Vagina (tissue), 2 donors: ENCODE measurements at places on chromosomes 12 and 14. TPM values are rescaled to one million over a fixed set of nuclear protein-coding genes. Genes with fewer than 3 reads are reported as not detected.

DNA sequence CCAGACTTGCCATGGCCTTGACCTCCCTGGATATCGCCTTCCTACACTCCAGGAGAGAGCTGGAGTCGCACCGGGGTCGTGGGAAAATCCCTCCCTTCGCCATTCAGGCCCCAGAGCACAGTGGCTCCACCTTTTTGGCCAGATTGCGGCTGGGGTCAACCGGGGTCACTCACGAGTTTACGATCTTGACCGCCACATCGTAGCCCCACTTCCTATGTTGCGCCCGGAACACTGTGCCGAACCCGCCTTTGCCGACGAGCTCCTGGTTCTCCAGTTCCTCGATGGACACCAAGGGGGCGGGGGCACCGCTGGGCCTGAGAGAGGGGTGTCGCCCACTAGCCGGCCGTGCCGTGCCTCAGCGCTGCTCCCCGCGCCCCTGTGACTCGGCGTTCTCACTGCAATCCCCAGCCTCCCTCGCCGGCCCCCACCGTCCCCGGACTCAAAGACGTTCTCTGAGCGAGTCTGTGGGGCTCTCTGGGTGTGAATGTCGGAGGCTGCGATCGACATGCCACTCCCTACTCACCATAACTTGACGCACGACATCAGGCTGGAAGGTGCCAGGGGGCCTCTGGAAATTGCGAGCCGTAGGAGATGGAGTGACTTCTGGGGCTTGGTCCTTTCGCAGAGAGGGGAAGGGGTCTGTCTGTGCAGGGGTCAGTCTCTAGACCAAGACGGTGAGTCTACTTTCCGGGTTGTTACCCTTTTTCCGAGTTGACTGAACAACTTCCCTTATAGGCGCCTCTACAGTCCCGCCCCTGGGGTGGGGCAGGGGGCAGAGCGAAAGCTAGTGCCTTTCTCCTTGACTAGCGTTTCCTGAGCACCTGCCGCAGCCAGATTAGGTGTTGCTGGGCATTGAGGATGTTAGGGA lies at the start of gene RIPK3:
TSS of gene RIPK3 (minus strand) at position 708 of the 868 bp plus-strand sequence. CDS start at position 543, 165 bp downstream.
- peaks cover 37% of the 10 kb centered on the region for H3K4me1 ChIP-seq
- DNase-seq: no peak

Gene DEPDC4
- not detected for total RNA-seq

- DNase-seq: no peak
- H3K4me3 ChIP-seq: no peak overlapping the region
- H3K4me1 ChIP-seq: no peaks in the 10 kb centered on the region
- no peaks in the 10 kb centered on the region for H3K27me3 ChIP-seq
- no peak overlapping the region for H3K27ac ChIP-seq
These were observed 2.9 kb downstream of the MYL2 start for GRCh38 chr12:110917467-110917866.

DNA sequence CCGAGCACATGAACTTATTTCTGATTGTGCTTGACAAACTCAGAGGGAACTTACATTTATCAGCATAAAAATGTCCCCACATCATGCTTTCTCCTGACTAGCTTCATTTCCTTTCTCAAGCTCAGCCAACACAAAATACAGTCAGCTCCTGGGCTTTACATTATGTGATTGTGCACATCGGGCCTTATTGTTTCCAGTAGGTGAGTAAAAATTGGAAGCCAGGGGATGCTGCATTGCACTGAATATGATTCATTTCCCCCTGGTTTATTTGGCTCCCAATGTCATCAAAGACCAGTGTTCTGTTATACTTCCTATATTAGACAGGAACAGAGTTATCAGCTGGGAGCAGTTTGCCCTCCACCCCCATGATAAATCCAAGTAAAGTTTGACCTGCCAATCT lies 521.8 kb downstream of the RMST start:
- no peaks in the 10 kb centered on the region for H3K27me3 ChIP-seq
- no peaks in the 10 kb centered on the region for H3K4me1 ChIP-seq
- no peak overlapping the region for H3K4me3 ChIP-seq
- DNase-seq: no peak

GRCh38 chr14:61438497-61438859 lies 117.1 kb downstream of the PRKCH start:
- H3K27me3 ChIP-seq: no peaks in the 10 kb centered on the region
- H3K4me3 ChIP-seq: no peak overlapping the region
- peak overlapping the region; percentile 47 for H3K27ac ChIP-seq
